ENCODE measurements at places on chromosomes 12 and 14.

DNA sequence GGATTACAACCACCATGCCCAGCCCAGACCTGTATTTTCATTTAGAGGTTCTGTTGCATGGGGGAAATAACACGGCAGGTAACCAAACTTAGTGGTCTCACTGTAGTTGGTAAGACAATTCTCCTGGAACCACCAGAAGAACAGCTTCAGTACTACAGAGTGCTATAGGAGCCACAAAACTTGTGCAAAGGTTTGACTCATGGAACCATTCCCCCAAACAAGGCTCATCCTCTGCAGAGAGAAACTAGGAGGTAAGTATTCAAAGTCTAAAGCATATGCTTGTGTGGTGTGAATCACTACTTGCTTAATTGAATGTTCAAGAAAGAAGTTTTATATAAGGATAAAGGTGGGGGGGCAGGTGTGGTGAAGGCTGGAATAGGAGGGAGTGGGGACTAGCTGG is 58.7 kb downstream of the GNS start:
- no peak for DNase-seq

DNA sequence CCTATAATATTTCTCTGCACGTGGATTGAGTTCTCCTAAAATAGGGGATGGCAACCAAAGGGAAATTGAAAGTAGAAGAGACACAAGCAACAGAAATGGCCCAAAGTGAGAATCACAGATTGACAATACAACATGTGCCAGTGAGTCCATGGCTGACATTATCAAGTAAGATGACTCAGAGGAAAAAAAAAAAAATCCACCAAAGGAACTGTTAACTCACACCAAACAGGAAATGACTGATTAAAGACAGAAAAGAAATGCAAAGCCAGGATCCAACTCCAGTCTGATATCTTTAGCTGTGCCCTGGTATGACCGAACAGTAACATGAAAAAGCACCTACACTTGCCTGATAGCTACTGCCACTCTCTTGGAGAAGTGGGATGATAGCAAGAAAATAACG is 485.0 kb downstream of the PRKD1 start:
- DNase-seq, result no peak

DNA sequence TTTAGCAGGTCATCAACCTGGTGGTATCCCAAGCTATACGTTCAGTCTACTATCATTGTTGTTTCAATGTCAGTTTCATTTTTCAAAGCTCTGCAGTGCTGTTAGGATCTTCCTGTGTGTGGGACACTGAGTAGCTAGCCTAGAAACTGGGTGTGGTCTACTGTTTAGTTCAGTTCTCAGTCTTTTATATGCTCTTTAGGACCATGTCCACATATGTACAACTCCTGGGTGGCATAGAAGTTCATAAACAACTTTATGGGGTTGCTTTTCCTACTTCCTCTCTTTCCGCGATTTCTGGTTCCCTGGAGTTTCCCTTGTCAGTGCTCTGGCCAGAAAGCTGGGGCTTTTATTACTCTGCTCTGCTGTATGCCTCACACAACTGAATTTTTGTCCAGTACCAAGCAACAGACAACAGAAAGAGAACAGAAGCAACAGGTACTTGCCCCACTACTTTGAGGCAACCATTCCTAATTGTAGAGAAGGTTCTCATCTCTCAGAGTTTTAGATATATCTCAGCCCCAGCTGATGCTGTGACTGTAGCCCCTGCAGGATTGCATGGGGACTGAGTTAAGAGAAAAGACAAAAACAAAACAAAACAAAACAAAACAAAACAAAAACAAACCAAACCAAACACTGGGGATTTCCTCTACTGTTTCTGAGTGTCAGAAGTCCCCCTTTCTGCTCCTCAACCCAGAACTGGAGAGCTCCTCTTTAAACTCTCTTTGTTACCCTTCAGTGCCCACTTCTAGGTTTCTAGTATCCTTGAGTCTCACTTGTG is 30.3 kb downstream of the MIS18BP1 start:
- no peak for DNase-seq

GRCh38 chr14:95195031-95195430 is 37.7 kb upstream of the DICER1 start:
- no peak for DNase-seq

DNA sequence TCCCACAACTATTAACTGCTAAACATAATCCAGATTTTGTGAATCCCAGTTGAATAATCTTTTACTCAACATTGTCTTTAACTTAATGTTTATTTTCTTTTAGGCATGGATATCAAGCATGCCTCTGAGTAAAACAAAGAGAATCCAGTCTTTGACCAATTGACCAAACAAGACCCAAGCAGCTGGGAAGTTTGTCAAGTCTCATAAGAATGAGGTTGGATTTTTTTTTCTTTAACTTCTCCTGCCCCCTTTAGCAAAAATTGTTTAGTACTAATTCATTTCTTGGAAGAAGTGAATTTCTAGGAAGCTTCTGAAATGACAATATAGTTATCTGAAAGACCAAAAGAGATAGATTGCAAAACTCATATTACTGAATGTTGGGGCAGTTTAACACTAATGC is 89.9 kb downstream of the OTOGL start:
- no peak for DNase-seq

GRCh38 chr14:102893452-102893851 is 29.0 kb upstream of the AMN start:
- no peak for DNase-seq

DNA sequence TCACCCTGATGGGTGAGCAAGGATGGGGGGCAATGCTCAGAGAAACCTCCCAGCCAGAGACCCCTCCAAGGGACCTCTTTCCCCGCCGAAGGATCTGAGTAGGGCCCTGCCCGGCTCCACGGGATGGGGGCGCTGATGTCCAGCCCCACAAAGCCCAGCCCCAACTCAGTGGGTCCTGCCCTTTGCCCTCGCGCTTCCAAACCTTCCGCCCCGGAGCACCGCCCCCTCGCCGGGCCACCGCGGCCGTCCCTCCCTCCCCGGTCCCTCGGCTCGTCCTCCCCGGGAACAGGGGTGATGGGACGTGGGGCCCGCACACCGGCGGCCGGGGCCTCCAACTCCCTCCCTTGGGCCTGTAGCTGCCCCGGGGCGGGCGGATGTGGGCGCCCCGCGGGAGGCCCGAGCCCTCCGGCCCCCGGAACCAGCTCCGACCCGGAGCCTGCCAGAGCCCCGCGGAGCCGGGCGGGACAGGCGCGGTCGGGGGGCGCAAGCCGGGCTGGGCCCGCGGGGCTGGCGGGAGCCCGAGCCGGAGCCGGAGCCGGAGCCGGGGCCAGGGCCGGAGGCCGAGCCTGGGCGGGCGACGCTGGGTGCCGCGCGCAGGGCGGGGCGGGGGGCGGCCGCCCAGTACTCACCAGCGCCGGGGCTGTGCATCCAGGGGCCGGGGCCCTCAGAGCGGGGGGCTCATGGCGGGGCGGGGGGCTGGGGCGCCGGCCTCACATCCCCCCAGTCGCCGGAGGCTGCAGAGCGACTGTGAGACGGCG is 386 bp downstream of the HDAC7 start:
- no peak for DNase-seq

DNA sequence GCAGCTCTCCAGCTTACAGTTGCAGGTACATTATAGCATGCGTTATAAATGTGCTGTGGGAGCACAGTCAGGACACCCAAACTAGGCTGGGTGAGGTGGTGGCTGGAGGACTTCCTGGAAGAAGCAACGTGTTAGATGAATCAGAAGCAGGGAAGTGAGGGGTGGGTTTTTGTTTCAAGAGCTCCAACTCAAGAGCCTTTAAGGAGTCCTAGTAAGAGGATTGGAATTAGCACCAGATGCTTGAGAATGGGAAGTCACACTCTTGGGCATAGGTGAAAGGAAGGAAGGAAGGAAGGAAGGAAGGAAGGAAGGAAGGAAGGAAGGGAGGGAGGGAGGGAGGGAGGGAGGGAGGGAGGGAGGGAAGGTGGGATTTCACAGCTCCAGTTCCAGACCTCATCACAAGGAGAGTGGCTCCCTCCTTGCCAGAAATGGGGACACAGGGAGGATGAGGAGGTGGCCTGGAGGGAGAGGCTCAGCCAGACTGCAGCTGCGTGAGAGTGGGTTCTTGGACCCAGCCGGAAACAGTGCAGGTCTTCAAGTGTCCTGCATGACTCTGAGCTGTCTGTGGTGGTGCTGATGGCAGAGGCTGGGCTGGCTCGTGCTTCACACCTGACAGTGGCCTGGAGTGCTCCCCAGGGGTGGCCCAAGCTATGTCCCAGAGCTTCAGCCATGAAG is 115.7 kb upstream of the GSC start:
- no peak for DNase-seq

- DNase-seq, result no peak
Observed at GRCh38 chr12:113402586-113403260, 964 bp downstream of the SDS start.

DNA sequence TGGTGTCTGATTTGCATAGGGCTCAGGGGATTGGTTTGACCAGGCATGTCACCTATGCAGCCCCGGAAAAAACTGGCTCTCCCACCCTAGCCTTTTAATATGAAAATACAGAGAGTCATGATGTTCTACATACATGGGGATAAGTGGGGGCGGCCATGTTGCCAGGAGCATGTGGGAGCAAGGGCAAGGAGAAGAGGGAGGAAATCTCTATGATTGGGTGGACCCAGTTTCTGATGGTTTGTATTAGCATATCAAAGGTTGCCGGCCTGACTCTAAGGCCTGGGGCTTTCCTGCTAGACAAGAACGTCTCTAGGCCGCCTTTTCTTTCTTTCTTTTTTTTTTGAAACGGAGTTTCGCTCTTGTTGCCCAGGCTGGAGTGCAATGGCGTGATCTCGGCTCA is 123.4 kb upstream of the CPSF6 start:
- DNase-seq, result no peak

- DNase-seq, result no peak
Observed at GRCh38 chr12:6833189-6833890, 5.1 kb downstream of the P3H3 start.

Data from NCI-H187 (cell line).